Fibroblast of upper back skin (primary cell): ENCODE measurements at places on chromosomes 2 and 18.

DNA sequence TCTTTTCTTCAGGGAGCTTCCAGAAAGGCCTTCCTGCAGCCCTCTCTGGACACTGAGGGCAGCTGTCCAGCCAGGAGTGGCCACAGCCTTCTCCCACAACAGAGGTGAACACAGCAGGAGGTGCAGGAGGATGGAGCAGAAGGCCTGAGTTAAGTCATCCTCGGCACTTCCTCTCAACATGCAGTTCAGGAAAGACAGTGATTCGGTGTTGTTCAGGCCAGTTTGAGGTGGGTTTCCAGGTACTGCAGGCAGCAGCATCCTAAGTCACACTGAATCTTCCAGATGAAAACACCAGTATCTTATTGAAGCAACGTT, 225.3 kb upstream of the PXDN start:
- DNase-seq = no peak

GRCh38 chr2:75632813-75633212, 13.8 kb upstream of the MRPL19 start:
- DNase-seq = no peak

DNA sequence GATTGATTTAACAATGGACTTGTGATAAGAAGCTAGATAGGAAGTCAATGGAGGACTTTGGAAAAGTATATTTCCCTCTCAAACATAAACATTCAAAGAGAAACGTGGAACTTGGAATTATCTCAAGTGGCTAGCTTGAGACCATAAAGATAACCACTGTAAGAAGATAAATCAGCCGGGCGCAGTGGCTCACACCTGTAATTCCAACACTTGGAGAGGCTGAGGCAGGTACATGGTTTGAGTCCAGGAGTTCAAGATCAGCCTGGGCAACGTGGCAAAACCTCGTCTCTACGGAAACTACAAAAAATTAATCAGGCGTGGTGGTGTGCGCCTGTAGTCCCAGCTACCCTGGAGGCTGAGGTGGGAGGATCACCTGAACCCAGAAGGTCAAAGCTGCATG, 405.9 kb upstream of the ACVR2A start:
- no peak for DNase-seq

GRCh38 chr2:28435814-28436351, 43.2 kb downstream of the FOSL2 start:
- DNase-seq = no peak

- DNase-seq = peak; percentile 35
Observed at GRCh38 chr2:144320491-144320890, 199.4 kb downstream of the ZEB2 start.

GRCh38 chr2:12045864-12046291, 299.4 kb downstream of the LPIN1 start:
- no peak for DNase-seq

DNA sequence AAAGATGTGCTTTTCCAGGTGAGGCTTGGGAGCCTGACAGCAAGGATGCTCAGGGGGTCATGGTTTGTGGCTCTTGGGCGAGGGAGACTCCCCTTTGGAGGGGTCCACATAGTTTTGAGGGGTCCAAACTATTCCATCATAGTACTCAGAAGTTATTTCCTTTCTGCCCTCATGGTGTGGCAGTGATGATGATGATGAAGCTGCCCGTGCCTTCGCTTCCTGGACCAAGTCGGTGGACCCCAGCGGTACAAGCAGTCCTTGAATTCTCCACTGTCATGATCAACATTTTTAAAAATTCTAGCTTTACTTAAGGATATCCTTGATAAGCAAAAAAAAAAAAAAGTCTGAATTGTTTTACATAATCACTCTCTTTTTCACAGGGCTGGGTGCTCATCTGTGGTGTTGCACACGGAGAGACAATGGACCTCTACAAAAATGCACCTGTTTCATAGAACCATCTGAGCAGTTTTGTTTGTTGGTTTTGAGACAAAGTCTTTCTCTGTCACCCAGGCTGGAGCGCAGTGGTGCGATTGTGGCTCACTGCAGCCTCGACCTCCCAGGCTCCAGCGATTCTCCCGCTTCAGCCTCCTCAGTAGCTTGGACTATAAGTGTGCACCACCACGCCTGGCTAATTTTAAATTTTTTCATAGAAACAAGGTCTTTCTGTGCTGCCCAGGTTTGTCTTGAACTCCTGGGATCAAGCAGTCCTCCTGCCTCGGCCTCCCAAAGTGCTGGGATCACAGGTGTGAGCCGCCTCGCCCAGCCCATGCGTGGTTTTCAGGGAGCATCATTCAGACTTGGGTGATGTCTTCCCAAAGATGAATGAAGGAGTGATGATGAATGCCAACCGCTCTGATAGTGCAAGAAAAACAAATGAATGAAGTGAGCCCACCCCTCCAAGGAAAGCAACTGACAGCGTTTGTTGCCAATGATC, 271.4 kb upstream of the HDAC4 start:
- no peak for DNase-seq

DNA sequence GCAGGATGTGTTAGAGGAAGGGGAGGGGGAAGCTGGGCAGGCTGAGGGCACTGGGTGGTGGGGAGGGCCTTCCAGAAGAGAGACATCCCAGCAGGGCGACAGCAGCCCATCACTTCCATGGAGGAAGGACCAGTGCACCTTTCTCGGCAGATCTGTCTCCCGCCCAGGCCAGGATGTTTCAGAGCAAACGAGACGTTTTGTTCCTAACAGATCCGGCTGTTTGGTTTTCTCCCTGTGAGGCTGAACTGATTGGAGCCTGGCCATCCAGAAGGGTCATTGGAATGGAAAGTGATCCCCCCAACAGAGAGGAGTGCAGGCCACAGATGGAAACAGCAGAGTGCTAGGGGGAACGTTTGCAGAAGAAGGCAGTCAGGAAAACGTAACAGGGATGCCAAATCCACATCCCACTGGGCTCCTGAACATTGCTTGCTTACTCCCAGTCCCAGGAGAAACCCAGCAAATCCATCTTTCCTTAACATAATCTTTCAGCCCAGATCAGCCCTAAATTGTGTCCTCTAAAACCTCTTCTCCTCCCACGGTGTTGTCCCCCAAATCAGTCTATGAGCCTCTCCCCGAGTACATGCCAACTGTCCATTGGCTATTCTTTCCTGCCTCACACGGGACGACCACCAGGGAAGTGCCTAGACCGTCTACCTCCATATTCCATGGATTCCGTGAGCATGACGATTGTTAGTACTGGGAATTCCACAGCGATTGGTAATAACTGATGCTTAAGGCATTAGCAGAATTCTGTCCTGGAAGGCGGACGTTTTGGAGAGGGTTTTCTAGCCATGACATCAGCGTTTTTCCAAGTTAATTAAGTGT, 126.8 kb downstream of the SEPTIN10 start:
- peak; percentile 90 for DNase-seq

GRCh38 chr2:64036034-64036705, 16.9 kb upstream of the VPS54 start:
- DNase-seq = peak; percentile 74

- DNase-seq = peak; percentile 24
Observed at GRCh38 chr18:46497129-46497528, 159.9 kb downstream of the LOXHD1 start.

GRCh38 chr18:3666526-3667254, 216.7 kb downstream of the TGIF1 start:
- DNase-seq = no peak

GRCh38 chr18:71443706-71444480, 1100.2 kb downstream of the CBLN2 start:
- DNase-seq = peak; percentile 47

DNA sequence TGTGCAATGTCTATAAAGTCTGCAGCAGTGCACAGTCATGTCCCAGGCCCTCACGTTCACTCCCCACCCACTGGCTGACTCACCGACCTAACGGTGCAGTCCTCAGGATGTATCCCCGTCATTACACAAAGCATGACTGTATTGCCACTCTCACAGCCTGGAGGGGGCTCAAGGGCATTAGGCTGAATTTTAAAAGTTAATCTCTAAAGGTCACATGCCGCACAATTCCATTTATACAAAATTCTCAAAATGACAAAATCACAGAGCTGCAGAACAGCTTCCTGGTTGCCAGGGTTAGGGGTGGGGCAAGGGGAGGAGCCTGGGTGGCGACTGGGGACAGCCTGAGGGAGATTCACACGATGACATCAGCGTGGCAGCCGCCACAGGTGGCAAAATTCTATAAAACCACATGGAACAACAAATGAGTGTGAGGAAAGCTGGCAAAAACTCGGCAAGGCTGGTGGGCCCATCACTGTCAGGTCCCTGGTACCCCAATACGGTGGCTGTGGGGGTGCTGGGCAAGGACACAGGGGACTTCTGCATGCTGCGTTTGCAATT, 97.6 kb downstream of the NDUFA10 start:
- peak; percentile 66 for DNase-seq

DNA sequence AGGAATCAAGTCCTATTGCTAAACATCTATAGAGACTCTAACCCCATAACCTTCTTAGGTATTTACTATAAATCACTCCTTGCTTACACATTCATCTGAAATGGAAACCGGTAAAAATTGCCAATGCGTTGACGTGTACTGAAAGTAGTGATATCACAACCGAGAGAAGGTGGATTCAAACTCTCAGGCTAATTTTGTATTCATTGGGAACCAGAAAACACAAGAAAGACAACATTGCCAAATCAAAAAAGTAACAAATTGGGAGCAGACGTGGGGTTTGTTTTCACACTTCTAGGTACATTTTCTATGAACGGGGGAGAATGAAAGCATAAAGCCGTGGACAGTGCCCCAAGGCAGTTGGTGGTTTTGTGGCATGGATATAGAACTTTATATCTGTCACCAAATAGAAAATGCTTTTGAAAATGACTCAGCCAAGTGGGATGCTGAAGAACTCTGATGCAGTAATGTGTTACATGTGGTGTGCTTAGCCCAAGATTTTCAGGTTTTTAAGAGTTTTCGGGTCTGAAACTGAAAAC, 155.1 kb upstream of the RASGRP3 start:
- peak; percentile 86 for DNase-seq

- DNase-seq = no peak
Observed at GRCh38 chr2:240426845-240427721, 8.4 kb upstream of the GPC1 start.

GRCh38 chr2:85248773-85249509, 78.8 kb downstream of the TGOLN2 start:
- peak; percentile 99 for DNase-seq

GRCh38 chr2:158477202-158477601, 20.4 kb downstream of the PKP4 start:
- no peak for DNase-seq

DNA sequence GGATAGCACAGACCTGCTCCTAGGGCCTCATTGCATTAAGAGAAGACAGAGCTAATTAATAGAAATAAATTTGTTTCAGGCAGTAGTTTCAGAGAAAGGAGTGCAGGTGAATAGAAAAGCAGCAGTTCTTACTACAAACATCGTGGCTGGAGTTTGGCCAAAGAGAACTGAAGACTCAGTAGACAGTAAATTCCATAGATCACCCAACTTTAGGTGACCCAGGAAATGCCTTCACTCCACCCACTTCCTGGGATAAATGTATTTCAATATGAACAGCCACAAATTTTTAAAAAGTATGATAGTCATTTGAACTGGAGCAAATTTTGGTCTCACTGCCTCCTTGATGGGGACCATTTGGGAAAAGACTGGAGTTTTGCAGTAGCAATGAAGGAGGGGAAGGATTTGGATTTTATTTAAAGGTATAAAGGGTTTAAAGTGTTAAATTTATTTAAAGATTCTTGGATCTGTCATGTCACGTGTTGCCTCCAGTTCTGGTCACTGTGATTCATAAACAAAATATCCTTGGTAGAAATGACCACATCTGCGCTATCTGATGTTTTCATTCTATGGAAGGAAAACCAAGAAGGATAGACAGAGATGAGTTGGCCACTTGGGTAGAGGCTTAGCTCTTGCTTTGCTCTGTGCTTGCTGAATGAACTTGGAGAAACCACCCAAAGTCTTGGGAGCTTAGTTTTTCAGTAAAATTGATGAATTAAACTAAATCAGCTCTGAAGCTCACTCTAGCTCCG, 390.2 kb downstream of the THSD7B start:
- peak; percentile 54 for DNase-seq

DNA sequence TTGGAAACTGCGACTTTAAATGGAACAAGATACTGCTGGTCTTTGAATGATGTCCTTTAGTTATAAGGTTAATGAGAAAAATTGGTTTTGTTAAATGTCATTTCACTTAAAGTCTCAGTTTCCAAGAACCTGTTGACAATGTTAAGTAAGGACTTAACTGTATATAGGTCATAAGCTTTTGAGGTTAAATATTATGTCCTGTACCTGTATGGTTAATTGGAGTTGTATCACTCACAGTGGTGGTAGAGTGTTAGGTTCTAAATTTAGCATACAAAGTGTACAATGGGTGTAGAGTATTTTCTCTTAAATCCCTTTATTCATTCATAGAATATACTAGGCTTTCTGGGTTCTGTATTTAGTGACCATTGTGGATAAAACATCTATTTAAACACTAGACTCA, 110.2 kb downstream of the HAUS1 start:
- DNase-seq = no peak

GRCh38 chr2:47666332-47666731, 116.6 kb upstream of the MSH6 start:
- DNase-seq = no peak

GRCh38 chr2:5020116-5020875, 671.9 kb upstream of the SOX11 start:
- DNase-seq = no peak

DNA sequence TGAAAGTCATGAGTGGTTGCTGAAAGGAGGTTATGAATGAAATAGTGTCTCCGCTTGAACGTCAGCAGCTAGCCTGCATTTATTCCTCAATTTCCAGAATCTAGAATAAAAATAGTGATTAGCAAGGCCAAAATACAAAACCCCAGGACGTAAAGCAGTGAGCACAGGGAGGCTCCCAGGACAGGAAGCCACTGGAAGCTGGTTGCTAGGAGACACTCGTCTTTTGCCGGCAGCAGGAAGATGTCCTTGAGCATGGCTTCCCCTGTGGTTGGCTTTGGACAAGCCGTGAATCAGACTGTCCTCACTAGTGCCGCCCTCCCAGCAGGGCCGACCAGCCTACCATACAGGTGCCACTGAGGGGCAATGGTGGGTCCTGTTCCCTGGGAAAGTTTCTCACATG, 374.4 kb downstream of the MTX2 start:
- DNase-seq = peak; percentile 76

- DNase-seq = peak; percentile 52
Observed at GRCh38 chr2:174561283-174561971, 36.2 kb downstream of the WIPF1 start.

GRCh38 chr2:239290618-239291474, 110.0 kb downstream of the HDAC4 start:
- no peak for DNase-seq

GRCh38 chr2:85702172-85702571, 8.0 kb downstream of the GNLY start:
- peak; percentile 81 for DNase-seq

DNA sequence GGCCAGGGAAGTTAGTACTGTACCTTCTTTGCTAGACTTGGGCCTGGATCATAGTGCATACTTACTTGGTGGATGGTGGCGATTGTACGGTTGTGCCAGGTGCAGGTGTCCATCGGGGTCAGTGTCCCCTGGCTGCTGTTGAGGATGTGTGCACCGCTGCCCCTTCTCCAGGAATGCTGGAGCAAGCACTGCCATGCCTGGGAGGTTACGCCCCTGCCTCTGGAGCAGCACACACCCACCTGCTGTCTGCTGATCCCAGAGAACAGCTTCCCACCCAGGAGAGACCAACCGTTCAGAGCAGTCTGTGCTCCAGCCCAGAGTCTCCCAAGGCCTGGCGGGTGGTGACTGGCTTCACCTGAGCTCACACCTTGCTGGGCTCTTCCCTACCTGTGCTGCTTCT, 286.8 kb upstream of the HS6ST1 start:
- no peak for DNase-seq

GRCh38 chr2:5818961-5819600, 126.9 kb downstream of the SOX11 start:
- DNase-seq = no peak

GRCh38 chr2:42169874-42170521, 845 bp downstream of the EML4 start:
- DNase-seq = no peak
